AG08396 (cell line): ENCODE measurements at places on chromosomes 11 and 22.

GRCh38 chr11:3194016-3194816 is 24.4 kb downstream of the MRGPRG start:
- no peak for DNase-seq

- DNase-seq, result no peak
These were observed 13.5 kb upstream of the FLRT1 start for GRCh38 chr11:64022125-64022784.

GRCh38 chr22:44591146-44591790 is 93.2 kb upstream of the RTL6 start:
- DNase-seq, result no peak

GRCh38 chr11:9651899-9652748 is 11.8 kb upstream of the SWAP70 start:
- DNase-seq, result no peak

- DNase-seq, result no peak
These were observed 330.5 kb downstream of the TBC1D22A start for GRCh38 chr22:47092896-47093311.

DNA sequence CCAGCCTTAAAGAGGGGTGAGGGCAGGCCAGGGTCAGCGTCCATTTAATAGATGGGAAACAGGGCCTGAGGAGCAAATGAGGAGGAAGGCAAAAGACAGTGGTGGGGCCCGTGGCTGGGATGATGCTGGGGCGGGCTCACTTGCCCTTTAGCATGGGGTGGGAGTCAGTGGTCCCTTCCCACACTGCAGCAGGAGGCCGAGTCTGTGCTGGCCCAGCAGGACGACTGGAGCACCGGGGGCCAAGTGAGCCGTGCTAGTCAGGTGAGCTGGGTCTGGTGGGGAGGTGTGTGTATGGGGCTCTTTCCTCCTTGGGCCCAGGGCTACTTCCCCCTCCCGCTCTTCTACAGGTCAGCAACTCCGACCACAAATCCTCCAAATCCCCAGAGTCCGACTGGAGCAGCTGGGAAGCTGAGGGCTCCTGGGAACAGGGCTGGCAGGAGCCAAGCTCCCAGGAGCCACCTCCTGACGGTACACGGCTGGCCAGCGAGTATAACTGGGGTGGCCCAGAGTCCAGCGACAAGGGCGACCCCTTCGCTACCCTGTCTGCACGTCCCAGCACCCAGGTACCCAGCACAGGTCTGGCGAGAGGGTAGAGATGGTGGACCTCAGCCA is 12.8 kb downstream of the SCYL1 start:
- DNase-seq, result no peak

DNA sequence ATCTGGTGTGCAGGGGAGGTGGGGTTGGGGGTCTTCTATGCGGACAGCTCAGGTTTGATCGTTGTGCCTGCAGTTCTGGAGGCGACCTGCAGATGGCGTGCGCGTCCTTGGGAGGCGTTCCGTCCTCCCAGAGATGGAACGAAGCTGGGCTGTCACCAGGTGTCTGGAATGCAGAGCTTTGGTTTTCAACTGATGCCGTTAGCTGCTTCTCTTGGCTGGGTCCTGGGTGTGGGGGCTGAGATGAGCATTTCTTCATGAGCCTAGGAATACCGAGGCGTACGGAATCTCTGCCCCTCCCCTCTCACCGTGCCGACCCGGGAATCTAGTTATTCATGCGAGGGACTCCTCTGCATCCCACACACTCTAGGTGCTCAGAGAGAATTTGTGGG is 98.6 kb downstream of the CEP164 start:
- peak; percentile 89 for DNase-seq

GRCh38 chr11:103170865-103171264 is 61.6 kb downstream of the DYNC2H1 start:
- peak; percentile 2 for DNase-seq

GRCh38 chr22:40258017-40258416 is 80.3 kb downstream of the TNRC6B start:
- no peak for DNase-seq

DNA sequence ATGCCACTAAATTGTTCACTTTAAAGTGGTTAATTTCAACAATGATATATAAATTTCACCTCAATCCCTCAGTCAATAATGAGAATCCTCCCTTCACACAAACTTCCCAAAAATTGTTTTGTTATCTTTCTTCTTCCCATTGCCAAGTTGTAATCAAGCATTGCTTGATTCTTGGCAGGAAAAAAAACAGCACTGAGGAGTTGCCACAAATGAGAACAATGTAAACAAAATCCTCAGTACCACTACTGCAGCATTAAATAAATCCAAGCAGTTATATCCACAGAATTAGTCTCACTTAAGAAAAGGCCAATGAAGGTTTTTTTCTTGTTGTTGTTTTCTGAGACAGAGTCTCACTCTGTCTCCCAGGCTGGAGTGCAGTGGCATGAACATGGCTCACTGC is 38.2 kb downstream of the FAM168A start:
- DNase-seq, result no peak

DNA sequence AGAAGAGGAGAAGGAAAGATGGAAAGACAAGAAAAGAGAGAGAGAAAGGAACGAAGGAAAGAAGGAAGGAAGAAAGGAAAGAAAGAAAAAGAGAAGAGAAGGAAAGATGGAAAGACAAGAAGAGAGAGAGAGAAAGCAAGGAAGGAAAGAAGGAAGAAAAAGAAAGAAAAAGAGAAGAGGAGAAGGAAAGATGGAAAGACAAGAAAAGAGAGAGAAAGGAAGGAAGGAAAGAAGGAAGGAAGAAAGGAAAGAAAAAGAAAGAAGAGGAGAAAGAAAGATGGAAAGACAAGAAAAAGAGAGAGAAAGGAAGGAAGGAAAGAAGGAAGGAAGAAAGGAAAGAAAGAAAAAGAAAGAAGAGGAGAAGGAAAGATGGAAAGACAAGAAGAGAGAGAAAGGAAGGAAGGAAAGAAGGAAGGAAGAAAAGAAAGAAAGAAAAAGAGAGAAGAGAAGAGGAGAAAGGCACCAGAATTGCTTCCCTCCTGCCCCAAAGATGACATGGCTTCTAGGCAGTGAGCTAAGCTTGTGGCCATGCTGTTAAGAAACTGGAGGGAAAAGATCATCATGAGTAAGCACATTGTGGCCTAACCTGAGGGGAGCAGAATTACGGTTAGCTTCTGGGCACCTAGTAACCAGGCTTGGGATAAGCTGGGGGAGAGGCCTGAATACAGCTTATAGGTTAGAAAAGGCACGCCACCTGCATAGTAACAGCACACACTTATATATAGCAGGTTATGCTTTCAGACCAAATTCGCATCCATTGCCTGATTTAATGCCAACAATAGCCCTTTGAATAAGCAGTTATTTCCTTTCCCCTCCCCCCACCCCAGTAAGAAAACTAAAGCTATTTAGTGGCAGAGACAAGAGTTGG is 2.3 kb upstream of the ST3GAL4 start:
- peak; percentile 55 for DNase-seq

DNA sequence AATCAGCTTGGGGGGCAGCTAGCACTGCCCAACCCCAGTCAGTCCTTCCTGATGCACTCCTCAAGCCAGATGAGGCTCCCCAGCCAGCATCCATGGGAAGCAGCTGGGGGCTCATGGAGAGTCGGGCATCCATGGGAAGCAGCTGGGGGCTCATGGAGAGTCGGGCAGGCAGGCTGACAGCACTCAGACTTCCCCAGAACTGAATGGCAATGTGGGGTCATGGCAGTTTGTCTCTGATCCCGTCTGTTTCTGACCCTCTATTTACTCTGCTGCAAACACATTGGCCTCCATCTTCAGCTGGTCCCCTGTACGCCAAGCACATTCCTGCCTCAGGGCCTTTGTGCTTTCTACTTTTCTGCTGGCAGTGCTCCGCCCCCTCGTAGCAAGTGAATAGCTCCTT is 314.8 kb downstream of the NTM start:
- DNase-seq, result no peak

GRCh38 chr11:72831521-72832300 is 17.5 kb downstream of the ATG16L2 start:
- DNase-seq, result peak; percentile 80

GRCh38 chr11:64444838-64445441 is 86.0 kb downstream of the RPS6KA4 start:
- peak; percentile 49 for DNase-seq

GRCh38 chr22:47690166-47690565 is 927.7 kb downstream of the TBC1D22A start:
- DNase-seq, result no peak

GRCh38 chr11:34676227-34676626 is 55.3 kb downstream of the EHF start:
- DNase-seq, result no peak

DNA sequence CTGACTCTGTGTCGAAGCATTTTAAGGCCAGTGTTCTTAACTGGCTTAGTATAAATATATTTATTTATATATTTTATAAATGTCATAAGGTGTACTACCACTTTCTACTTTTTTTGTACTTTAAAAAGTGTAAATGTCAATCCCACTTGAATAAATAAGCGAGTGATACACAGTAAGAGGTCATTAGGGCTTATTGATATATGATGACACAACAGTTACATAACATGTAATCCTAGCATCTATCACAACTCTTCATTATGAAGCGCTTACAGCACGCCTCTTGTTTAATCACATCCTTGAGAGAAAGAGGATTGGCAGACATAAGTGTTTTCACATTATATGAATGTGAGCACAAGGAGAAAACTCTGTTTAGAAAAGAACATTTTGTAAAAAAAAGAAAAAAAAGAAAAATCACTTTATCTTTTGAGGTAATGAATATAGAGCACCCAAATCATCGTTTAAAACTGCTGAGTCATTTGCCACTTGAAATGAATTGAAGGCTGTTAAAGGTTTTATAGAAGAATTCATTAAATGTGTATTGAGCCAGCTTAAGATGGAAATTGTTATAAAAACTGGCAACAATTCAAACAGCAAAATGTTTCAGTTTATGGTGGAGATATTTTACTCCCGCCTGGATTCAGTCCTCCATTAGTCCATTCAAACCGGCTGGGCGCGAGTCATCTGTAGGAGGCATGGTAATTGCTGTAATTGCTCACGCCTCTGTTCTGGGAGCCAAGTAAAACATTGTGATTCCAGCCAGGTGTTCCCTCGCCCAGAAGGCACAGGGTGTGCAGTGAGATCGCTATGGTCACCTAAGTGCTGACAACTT is 627.3 kb upstream of the KIRREL3 start:
- no peak for DNase-seq

- DNase-seq, result no peak
These were observed 3.1 kb downstream of the ACY3 start for GRCh38 chr11:67647471-67647870.

- DNase-seq, result peak; percentile 6
These were observed 186.1 kb downstream of the TMEM135 start for GRCh38 chr11:87223816-87224215.

DNA sequence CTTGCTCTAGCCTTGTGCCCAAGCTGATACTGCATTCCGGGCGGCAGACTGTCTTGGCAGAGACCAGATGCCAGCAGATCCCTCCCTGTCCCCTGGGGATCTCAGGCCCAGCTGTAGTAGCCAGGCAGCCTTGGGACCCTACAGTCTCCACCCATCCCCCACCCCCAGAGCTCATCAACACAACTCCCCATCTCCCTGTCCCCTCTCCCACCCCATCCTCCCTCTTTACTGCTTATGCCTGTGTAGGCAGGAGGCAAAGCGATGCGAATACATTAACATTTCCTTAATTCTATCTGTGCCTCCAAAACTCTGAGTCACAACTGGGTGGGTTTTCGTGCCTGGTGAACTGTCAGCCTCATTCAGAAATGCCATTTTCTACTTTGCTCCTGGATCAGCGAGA is 547.6 kb downstream of the BUD13 start:
- no peak for DNase-seq

DNA sequence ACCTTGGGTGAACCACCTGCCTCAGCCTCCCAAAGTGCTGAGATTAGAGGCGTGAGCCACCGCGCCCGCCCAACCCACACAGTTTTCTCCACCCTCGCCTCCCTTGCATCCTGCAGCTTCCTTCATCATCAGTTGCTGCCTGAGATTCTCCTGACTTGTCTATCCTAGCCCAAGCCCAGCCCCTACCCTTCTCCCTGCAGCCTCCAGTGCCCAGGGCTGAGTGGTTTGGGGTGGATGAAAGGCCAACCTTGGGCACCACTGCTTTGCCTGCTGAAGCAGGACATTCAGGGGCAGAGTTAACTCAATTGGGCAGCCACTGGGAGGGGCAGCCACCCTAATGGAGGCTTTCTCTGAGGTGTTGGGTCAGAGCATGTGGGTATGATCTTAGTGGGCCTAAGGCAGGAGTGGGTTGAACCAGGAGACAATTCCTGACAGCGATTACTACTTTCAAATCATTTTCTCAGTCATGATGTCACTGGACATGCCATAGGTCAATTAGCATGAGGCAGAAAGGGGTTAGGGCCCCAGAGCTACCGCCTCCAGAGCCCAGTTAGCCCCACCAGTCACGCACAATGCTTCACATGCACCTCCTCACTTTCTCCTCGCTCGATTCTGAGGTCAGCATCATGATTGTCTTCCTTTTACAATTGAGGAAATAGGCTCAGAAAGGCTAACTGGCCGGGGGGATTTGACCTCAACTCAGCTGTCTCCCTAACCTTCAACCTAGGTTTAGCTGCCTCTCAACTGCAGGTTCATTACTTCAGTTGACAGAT is 1.0 kb upstream of the FKBP2 start:
- no peak for DNase-seq

DNA sequence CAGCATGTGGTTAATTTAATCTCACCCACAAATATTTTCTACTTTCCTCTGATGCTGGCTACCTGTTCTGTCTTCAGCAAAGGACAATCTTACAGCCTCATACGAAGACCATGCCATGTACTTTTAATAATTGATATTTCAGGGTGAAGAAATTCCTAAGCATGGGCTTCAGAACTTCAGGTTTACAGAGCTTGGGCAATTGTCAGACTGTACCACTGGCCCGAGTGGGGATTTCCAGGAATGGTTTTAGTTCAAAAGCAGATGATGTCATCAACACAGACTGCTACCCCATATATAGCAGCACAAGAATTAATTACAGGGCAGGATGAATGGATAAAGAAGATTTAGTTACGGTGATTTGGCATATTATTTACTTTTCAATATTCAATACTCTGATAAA is 171.8 kb downstream of the ETS1 start:
- DNase-seq, result no peak

- DNase-seq, result peak; percentile 21
These were observed 108.8 kb upstream of the CD44 start for GRCh38 chr11:35029979-35030682.

- DNase-seq, result peak; percentile 77
These were observed 26.2 kb upstream of the TPBGL start for GRCh38 chr11:75214411-75214821.

DNA sequence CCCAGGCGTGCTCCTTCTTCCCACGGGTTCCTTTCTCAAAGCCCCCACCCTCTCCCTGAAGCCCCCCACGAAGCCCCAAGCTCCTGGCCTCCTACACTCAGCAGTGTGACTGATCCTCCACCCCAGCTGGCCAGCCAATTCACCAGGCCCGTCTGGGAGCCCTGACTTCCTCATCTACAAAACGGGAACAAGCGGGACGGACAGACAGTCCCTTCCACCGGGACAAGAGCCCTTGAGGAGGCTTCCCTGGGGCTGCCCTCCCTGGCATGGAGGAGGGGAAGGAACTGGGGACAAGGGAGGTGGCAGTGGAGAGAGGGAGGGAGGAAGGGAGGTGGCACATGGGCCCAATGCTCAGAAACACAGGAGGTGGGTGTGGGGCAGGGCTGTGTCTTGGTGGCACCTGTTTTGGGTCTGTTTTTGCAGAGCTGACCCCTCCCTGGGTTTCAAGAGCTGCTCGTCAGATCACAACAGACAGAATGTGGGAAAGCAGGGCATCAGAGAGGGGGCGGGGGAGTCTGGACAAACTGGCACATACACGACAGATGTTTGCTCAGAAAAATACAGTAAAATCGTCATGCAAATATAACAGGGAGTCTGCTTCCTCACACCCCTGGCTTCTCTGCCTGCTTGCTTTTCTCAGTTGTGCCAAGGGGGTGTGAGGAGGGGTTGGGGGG is 56.8 kb downstream of the ELFN2 start:
- no peak for DNase-seq
